ENCODE measurements at places on chromosomes 6 and 20.

- no peak for DNase-seq
These were observed 214.8 kb upstream of the RREB1 start for GRCh38 chr6:6892744-6893583.

GRCh38 chr6:43992126-43992663 is 135.1 kb downstream of the MRPL14 start:
- DNase-seq: no peak

DNA sequence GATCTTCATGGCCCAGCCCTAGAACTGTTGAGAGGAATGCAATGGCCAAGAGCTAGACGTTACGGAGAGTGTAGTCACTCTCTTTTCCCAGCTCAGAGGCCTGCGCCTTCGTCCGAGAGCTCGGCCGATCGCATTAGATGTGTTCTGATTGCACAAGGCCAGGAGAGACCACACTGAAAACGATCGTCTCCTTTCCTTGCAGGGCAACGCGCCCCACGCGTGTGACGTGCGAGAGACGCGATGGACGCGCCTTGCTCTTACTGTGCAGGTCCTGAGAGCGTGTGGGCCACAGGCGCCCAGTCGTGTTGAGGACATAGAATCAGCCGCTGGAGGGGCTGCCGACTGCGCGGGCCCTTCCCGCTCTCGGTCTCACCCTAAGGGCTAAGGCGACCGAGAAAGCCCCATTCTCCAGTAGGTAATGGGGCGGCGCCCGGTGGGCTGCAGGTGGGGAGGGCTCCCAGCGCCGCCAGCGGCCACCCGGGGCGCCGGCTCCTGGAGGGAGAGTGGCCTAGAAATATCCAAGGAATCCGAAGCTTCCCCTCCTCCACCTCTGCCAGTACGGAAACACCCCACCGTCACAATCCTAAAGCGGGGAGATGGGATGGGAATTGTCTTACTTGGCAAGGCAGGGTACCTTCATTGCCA is 26.9 kb downstream of the TFAP2B start:
- no peak for DNase-seq

DNA sequence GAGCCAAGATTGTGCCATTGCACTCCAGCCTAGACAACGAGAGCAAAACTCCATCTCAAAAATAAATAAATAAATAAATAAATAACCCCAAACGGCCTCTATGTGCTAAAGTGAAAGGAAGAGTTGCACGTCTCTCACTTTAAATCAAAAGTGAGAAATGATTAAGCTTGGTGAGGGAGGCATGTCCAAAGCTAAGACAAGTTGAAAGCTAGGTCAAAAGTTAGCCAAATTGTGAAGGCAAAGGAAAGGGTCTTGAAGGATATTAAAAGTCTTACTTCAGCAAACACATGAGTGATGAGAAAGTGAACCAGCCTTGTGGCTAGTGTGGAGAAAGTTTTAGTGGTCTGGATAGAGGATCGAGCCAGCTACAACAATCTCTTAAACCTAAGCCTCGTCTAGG is 14.3 kb downstream of the ZBP1 start:
- no peak for DNase-seq

DNA sequence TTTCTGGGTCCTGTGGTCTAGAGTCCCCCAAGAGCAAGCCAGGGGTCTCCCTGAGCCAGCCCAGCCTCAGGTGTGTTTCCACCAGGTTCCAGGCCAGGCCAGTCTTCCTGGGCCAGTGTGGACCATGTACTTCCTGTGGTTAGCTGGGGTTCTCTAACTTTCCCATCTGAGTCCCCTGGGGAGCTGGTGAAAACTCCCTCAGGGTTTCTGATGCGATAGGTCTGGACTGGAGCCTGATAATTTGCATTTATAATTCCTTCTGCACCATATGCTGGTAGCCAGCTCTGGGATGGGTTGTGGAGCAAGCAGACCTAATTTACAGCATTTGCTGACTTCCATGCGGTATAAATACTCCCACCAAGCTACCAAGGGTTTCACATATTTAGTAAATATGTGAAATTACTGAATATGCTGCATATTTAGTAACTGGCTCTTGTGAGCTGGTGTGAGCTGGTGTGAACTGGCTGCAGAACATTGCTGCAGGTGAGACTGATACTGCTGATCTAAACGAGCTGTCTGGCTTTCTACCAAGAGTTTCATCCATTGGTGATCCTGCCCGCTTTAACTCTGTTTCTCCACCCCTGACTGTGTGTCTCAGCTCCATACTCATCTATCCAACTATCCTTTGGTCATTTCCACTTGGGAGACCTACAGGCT is 62.6 kb downstream of the RIN2 start:
- no peak for DNase-seq

DNA sequence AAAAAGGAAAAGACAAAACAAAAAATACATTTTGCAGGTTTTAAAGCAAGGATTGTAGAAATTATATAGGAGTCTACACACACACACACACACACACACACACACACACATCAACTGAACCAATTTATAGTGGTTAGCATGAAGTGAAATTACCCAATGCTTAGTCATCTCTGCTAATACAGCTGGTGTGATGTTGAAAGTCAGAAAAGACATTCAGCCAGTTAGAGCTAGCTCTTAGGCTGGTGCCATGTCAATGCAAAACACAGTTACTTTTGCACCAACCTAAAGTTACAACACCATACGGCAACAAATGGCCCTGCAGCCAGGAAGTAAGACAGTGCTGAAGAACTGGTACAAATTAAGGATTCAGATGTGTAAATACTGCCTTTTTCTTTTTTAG is 15.2 kb downstream of the FAM210B start:
- DNase-seq: no peak

DNA sequence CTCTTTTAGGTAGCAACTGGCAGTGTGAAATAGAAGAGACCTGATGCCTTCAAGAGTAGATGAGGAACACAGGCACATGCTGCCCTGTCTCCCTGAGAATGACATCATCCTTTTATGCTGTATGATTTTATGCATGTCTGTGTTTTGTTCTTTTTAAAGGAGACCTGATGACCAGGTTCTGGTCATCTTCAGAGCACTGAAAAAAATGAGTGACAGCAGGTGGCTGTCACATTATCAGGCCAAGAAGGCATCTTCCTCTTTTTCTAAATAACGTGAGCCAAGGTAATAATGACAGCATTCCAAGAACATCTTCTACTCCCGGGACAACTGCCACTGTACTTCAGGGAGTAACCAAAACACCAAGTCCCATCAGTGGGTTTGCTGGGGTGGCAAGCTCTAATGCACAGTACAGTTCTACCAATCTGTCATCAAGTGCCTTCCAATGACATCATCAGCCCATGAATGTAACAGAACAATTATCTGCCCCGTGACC is 28.9 kb downstream of the CNKSR3 start:
- DNase-seq: no peak

- no peak for DNase-seq
These were observed 172.6 kb downstream of the CD83 start for GRCh38 chr6:14290041-14290771.

DNA sequence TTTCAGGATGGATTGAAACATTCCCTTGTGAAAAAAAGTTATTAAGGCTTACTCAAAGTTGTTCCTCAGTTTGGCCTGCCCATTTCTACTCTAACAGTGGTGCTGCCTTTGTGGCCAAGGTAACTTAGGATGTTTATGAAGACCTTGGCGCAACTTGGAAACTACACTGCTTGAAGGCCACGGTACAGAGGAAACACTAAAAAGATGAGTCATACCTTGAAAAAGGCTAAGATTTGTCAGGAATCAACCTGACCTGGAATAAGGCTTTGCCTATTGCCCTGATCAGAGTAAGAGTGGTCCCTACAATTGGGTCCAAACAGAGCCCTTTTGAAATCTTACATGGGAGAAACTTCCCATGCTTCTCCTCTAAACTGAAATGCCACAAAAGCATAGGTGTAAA is 119.9 kb upstream of the MOCS1 start:
- DNase-seq: no peak

GRCh38 chr20:50528804-50529351 is 18.7 kb downstream of the PTPN1 start:
- DNase-seq: no peak

DNA sequence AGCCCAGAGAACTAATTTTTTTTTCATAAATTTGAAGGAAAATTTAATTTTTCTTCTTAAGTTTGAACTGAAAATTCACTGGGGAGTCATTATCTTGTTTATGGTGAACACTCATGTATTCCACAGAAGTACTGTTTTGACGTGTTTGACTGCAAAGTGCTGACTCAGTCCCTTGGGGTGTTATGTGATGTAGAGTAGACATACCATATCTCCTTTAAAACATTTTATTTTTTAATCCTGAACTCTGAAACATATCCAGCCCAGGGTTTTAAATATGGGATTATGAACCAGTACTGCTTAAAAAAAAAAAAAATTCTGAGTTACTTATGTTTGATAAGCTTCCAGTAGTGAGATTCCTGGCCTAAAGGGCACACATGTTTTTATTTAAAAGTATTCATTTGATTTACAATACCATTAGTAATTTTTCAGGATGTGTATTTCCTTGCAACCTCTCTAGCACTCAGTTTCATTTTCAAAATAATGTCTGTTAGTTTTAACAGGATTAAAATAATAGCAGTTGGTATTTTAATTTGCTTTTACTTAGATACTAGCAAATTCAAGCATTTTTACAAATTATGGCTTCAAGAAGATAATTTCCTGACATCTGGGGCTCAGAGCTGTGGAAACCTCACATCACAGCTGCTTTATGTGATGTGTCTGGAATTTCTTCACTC is 81.7 kb upstream of the PDE10A start:
- DNase-seq: no peak

- no peak for DNase-seq
These were observed 728.8 kb downstream of the TENT5A start for GRCh38 chr6:81023709-81024108.

DNA sequence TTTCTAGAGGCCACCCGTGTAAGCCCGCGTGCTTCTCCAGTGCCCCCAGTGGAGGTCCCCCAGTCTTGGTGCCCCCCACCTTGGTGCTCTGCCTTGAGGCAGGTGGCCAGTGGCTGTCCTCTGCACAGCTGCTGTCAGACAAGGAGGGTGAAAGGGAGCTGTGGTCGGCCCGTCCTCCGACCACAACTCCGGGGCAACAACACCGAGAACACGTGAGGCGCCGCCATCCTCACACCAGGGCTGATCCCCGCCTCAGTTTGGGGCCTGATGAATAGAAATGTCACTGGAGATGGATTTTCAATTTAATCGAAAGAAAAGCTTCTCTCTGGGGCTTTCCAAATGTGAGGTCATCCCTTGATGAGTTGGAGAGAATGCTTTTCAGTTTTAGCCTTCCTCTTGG is 304.6 kb downstream of the CDH4 start:
- DNase-seq: no peak

DNA sequence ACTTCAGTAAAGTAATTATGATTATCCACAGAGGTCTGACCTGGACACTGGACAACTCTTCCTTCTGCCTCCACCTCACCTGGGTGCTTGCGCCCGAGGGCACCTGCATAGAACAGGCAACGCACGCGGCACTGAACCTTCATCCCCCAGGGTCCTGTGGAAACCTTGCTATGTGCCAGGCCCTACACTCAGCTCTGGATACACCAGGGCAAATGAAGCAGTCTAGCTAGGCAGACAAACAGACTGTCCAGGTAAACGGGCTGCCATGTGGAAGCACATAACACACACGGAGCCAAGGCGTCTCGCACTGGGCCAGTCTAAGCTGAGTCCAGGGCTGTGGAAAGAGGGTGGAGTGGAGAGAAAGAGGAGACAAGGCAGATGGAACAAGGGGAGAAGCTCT is 109.3 kb upstream of the AFDN start:
- DNase-seq: peak; percentile 36

DNA sequence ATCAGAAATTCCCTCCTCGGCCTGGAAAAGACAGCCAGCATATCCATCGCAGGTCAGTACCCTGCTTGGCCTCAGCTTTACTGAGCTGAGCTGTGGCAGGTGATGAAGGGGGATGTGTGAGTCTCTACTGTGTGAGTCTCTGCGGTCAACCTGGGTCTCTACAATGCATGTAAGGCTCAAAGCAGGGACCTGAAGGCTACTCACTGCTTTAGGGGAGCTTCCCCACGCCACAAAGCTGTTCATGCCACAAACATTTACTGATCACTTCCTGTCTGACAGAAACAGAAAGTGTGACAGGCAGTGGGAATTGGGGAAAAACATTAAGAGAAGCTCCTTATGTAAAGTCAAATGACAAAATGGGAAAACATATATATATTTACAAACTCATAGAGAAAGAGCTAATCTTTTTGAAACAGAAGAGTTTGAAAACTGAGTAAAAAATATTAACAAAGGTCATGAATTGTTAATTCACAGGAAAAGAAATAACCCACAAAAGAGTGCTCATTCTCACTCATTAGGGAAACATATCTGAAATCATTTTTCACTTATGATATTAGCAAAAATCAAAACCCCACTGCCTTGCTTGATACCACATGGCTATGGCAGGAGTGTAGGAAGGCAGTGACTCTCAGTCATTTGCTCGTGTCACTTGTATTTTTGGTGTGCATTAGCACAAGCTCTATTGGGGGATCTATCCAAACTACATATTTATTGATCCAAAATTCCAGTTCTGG is 5.8 kb downstream of the BTN3A3 start:
- no peak for DNase-seq

DNA sequence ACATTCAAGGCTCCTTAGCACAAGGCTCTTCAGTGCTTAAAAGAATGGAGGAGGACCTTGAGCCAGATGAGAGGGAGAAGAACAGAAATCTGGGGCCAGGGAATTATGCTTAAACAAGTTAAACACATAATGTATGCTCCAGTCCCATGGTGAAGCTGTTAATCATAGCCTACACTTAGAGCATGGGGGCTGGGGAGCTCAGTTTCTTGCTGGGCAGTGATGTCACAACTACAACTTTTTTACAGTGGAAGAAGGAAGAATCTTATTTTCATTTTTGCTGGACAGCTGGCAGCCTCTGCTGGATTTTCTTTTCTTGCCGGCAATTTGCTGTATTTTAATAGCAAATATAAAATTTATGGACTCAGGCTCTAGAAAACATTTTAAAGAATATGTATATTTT is 432.5 kb downstream of the CD109 start:
- no peak for DNase-seq

DNA sequence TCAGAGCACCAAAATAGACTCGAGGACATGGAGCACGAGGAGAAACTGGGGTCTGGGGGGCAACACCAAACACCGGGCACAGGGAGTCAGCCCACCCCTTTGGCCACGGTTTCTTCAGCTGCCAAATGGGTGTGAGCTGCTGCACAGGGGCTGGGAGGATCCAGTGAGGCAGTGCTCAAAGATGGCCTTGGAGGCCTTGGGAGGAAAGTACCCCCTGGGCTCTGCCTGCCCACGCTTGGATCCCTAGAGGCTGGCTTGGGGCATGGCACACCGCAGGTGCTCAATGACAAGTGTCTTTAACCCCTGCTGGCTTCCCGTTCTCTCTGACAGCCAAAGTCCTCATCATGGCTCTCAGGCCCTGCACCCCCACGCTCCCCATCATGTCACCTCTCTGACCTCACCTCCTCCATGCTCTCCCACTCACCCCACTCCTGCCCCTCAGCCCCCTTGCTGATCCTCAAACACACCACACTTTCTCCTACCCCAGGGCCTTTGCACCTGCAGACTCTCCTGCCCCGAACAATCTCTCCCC is 190.3 kb downstream of the ANKRD60 start:
- DNase-seq: no peak

All from left lobe of liver (tissue), 2 donors.